ENCODE measurements at places on chromosomes 3 and 15.

- no peak for DNase-seq
Observed at GRCh38 chr15:67319961-67320360, 65.4 kb downstream of the IQCH start.

- DNase-seq, result no peak
Observed at GRCh38 chr3:156674911-156675829, 780 bp downstream of the TIPARP start.

DNA sequence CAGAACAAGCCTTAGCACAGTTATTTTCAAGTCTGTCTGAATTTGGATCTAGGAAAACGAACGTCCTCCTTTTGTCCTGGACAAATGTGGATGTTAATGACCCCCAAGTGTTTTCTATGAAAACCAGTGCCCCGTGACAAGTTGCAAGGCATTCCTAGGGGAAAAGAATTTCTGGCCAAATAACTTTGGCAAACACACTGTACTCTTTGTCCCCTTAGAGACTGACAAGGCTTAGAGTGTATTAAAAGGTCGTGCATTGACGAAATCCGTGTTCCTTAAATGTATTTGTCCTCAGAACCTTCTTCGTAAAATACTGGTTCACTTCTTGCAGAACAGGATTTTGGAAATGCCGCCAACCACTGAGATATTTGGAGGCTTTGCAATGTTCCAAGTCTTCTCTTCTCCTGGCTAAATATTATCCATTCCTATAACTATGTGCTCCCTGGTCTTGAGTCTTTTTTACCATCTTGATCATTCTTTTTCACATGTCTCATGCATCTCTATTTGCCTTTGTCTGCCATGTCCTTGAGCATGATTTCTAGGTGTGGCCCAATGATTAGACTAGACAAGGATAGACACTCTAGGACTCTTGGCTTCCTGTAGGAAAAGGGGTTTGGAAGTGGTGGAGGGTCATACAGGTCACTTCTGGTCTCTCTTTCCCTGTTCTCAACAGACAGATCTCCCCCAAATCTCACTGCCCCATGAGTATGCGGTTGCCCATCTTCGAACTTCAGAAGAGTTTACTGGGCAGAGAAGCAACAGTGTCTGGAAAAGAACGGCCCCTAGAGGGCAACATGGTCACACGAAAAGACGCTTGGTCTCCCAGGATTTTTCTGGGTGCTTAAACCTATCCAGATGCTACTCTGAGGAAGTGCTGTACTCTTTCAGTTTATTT lies 117.5 kb downstream of the EDEM1 start:
- peak; percentile 17 for DNase-seq

- no peak for DNase-seq
Observed at GRCh38 chr3:27354161-27354560, 15.0 kb downstream of the NEK10 start.

DNA sequence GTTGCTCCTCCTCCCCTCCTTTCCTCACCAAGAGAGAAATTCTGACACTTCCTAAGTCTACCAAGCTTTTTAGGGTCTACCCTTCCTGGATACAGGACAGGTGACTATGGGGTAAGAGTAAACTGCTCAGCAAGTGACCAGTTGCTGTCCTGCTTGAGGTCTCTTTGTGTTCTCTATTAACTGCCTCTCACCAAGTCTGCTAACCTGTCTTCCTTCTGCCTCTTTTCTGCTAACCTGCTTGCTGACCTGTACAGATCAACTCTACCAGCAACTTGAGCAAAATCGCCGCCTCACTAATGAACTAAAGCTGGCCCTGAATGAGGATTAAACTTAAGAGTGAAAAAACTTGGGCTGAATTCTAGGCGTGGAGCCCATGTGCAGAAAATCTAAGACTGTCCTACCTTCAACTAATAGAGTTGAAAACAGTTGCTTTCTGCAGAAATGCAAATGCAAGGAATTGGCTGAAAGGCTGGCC lies 27.1 kb downstream of the TPM1 start:
- DNase-seq, result no peak

DNA sequence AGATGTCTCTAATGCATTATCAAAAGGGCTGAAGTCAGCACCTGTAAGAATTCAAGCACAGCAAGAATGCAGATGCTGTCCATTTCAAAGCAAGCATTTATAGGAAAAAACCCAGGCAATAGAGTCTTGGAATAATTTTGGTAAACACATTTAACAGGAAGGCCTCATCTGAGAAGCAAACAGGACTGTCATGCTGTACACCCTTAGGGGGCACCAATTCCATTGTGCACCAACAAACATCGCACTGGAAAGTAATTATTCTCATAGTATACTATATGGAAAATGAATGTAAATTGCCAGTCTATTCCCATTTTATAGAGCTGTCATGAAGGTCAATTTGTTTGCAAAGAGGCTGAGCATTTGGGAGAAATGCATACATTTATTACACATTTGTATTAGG lies 247.3 kb upstream of the SUCLG2 start:
- no peak for DNase-seq

- no peak for DNase-seq
Observed at GRCh38 chr3:64074895-64075679, 51.8 kb upstream of the PSMD6 start.

DNA sequence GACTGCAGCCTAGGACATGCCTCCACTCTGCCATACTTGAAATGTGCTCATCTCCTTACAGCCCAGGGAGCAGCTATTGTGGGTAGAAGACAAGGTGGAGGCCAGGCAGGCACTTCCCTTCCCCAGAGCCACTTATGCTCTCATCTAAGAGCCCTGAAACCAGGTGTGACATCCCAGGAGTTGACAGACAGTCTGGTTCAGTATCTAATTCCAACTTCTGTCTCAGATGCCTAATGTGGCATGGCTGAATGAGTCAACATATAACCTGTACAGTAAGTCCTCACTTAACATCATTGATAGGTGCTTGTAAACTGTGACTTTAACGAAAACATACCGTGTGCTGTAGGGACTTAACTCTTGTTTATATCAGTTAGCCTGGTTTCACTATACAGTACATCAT lies 1.2 kb upstream of the CAPN3 start:
- DNase-seq, result no peak

DNA sequence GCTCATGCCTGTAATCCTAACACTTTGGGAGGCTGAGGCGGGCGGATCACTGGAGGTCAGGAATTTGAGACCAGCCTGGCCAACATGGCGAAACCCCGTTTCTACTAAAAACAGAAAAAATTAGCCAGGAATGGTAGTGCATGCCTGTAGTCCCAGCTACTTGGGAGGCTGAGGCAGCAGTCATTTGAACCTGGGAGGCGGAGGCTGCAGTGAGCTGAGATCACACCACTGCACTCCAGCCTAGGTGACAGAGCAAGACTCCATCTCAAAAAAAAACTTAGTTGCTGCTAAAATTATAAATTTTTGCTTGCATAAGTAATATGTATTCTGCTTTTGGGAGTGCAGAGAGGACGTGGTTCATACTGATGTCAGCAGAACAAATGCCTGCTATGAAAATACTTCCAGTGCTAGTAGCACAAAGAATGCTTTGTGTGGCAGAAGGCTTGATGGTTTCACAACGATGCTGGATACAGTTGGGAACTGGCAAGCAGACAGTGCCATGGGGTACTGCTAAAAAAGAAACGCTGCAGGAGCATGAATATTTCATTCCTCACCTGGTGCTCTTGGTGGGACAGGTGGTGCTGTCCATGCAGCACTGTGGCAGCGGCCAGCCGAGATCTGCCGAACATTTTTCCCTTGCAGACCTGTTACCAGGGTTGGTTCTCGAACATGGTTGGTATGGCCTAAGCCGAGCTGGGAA lies 31.1 kb downstream of the FBXL22 start:
- DNase-seq, result no peak

- no peak for DNase-seq
Observed at GRCh38 chr15:27133249-27133648, 162.3 kb downstream of the GABRG3 start.

DNA sequence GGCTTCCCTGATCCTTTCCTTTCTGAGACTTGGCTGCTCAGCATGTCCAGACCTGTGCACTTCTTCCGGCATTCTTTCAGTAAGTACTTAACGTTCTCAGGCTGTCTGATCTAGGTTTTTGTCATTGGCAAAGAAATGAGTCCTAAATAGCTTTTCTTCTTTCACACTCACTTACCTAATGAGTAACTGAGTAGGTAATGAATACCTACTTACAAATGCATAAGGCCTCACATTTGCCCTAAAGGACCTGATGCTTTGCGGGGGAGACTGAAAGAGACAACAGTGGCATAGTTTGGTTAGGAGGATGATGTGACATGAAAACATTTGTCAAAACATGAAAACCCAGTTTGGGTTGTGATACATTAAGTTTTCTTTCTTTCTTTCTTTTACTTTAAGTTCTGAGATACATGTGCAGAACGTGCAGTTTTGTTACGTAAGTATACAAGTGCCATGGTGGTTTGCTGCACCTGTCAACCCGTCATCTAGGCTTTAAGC lies 516.7 kb upstream of the CFAP20DC start:
- no peak for DNase-seq

- no peak for DNase-seq
Observed at GRCh38 chr15:45586601-45587094, 531 bp upstream of the BLOC1S6 start.

GRCh38 chr15:36594556-36595090 lies 15.2 kb downstream of the CDIN1 start:
- no peak for DNase-seq

DNA sequence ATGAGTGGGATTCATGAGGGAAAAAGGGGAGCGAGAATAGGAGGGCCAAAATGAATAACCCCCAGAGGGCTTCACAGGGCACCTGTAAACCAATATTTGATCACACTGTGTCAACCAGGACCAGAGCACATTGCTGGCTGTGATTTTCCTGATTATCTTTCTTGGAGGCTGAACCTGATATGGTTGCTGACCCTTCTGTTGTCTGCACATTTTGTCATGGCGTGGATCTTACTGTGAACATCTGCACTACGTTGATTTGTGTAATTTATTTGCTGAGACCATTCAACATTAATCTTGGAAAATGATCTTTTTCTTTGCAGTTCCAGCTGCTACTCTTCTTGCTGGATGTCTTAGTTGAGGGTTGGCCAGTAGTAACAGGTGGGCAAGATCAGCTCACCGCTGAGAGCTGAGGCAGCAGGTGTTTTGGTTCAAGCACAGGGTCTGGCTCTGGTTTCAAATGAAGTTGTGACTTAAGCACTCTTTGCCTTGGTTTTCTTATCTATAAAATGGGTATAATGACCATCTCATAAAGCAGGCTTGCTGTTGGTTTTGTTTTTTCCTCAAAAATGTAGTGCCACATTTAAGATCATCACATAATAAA lies 61.2 kb downstream of the ARHGEF26 start:
- no peak for DNase-seq

Data from retinal pigment epithelial cell (primary cell).